ENCODE measurements at places on chromosomes 2 and 18. TPM values are rescaled to one million over a fixed set of nuclear protein-coding genes. Genes with fewer than 3 reads are reported as not detected.

Gene GPR39
- total RNA-seq = 2.7 TPM

Gene TGIF1
- total RNA-seq = 91.6 TPM

Gene HMSD
- total RNA-seq = not detected

DNA sequence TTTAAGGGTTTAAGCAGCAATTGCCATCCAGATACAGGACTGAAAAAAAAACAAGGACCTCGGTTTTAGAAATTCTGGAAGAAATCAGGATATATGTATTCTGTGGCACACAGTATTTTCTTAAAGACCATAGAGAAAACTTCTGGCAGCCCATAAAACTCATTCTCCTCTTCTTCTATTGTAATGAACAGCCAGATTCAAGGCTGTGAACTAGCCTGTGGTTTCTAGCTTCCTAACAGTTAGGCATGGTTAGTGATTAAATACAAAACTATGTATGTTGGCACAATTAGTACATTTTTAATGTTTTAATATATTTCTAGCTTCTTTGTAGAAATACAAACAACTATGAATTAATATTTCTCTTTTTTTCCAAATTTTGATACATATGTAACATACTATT lies 555.7 kb downstream of the DSC3 start:
- no peak for DNase-seq

DNA sequence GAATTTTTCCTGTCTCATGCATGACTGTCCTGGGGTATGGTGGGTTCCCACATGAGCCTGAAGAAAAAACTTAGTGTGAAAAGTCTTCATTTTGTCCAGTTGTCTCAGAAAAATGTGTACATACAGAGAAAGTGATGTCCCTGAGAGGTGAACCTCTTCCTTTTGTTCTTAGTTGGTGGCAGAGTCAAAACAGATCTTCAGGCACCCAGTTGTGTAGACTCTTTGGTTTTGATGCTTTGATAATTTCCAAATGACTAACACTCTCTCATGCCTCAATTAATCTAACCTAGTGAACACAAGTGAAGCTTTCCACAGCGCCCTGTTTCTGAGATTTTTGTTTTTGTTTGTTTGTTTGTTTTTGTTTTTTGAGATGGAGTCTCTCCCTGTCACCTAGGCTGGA lies 273.5 kb downstream of the PIK3C3 start:
- DNase-seq = no peak

Gene C2orf78
- total RNA-seq = not detected

- no peak for DNase-seq
Measured at GRCh38 chr18:34991152-34991551, 50.1 kb upstream of the MAPRE2 start.

- DNase-seq = no peak
Measured at GRCh38 chr2:229520691-229521096, 193.7 kb downstream of the DNER start.

Gene PIEZO2
- 10.3 TPM for total RNA-seq

Gene IGFBP5
- total RNA-seq = 482 TPM

- DNase-seq = no peak
Measured at GRCh38 chr2:141439524-141439923, 691.3 kb downstream of the LRP1B start.

- no peak for DNase-seq
Measured at GRCh38 chr18:46433121-46433826, 223.7 kb downstream of the LOXHD1 start.

DNA sequence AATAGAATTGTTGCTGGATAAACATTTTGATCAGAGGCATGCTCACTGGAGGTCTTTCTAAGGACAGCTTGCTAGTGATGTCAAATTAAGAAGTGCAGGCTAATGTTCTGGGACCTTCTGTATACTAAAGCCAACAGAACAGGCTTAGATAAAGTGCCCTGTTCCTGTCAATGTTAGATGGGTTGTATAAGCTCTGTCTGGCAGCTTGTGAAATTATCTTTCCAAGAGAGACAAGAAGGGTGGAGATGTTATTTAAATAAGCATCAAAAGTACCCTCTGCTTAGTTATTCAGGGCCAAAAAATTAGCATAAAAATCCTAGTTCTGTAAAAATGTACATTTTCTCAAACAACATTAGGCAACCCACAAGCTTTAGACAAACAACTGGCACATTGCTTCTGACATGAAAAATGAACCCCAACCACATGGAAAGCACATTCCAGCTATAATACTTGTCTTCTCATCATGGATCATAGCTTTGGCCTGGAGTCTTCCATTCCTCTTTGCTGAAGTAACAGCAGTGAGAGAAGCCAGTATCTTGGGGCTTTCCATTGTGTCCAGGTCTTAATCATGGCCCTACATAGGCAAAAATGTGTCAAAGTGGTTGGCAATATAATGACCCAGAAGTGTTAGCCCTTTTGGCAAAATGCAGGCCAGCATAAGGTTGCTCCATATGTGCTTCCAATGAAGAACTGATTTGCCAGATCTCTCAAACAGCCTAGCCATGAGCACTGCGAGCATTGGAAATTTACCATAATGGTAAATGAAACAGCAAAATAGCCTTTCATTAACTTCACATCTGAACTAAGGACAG lies 478.1 kb upstream of the ZNF804A start:
- DNase-seq = no peak

DNA sequence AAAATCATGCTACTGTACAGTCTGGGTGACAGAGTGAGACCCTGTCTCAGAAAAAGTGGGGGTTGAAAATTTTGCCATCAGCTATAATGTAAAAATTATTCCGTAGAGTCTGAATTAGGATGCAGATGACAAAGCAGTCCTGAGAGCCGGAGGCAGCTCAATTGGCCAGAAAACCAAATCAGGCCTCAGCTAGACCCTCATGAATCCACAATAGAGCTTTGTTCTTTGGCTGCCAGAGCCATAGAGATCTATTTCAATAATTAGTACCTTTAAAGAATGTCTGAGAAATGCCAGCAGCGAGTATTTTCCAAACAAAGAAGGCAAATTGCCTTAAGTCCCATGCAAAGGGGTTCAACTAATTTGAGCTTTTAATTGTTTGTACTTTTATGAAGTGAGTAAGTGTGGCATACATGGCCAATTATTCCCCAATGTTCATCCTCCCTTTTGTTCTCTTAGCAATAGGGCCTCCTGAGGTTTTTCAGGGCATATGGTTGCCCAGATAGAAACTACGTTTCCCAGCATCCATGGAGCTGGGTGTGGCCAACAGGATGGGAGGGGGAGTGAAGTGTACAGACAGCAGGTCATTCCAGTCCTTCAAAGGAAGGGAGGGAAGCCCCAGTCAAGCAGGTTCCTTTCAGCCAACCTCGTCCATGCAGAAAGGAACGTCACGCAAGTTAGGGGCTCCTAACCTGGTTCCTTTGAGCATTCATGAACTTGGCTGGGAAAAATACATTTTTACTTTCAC lies 211.3 kb upstream of the APCDD1 start:
- no peak for DNase-seq

DNA sequence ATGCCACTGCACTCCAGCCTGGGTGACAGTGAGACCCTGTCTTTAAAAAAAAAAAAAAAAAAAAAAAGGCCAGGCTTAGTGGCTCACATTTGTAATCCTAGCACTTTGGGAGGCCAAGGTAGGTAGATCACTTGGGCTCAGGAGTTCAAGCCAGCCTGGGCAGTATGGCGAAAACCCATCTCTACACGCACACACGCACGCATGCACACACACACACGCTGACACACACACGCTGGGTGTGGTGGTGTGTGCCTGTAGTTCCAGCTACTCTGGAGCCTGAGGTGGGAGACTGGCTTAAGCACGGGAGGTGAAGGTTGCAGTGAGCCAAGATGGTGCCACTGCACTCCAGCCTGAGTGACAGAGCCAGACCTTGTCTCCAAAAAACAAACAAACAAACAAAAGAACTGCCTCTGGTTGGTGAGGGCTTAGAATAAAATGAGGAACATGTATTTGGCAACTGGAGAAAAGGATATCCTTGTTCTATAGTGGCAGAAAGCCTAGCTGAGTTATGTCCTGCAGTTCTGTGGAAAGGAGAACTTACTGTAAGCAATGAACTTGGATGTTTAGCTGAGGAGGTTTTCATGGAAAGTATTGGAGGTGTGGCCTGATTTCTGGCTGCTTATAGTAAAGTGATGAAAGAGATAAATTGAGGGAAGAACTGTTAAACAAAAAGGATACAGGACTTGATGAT lies 34.0 kb downstream of the HAT1 start:
- no peak for DNase-seq

Gene LYG1
- total RNA-seq = 5.8 TPM

Gene TUBB6
- 357 TPM for total RNA-seq

Gene PLCD4
- 8.3 TPM for total RNA-seq

DNA sequence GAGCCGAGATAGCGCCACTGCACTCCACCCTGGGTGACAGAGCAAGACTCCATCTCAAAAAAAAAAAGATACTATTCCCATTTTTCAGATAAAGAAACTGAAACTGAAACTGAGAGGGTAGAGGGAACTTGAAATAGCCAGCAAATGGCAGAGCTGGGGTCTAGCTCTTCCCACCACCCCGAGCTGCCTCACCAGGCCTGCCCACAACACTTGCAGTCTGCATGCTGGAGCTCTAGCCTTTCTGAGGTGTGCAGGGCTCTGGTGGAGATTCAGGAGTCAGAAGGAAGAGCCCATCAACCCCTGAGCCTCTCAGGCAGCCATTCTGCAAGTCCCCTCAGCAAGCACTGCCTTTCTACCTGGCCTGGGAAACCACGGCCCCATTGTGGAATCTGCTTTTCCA lies 14.3 kb downstream of the EDAR start:
- no peak for DNase-seq

Gene ZSWIM2
- total RNA-seq = not detected

GRCh38 chr2:217220228-217221013 lies 360.6 kb upstream of the TNP1 start:
- no peak for DNase-seq

GRCh38 chr2:206688990-206689389 lies 29.2 kb downstream of the DYTN start:
- no peak for DNase-seq

Gene LRRC30
- total RNA-seq = not detected

Gene DNER
- 3.3 TPM for total RNA-seq
